NCI-H1105 treated with DMSO at 0.1 percent for 48 hours (cell line): ENCODE measurements at places on chromosomes 12 and 14.

- DNase-seq, result no peak
These were observed 82.5 kb upstream of the KICS2 start for GRCh38 chr12:64304571-64304970.

DNA sequence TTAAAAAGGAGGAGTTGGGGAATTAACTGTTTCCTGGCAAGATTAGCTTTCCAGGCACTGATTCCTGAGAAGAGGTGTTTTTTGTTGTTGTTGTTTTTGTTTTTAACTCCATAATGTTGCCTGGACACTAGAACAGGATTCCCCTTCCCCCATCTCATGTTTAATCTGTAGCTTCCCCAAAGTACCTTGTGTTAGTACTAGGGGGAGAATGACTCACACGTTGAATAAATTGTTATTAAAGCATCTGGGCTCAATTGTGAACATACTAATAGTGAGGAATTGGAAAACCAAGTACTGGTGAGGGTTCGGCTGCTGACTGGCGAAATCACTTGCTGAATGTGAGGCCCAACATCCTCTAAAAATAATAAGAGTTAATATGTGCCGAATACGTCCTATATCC, 1.3 kb upstream of the GNG2 start:
- DNase-seq, result no peak

- peak; percentile 36 for DNase-seq
These were observed 6.9 kb downstream of the GNPTAB start for GRCh38 chr12:101823891-101824290.

GRCh38 chr12:108720757-108721514, 10.4 kb downstream of the CORO1C start:
- DNase-seq, result no peak

GRCh38 chr12:131732-132495, 65.3 kb downstream of the IQSEC3 start:
- DNase-seq, result no peak

DNA sequence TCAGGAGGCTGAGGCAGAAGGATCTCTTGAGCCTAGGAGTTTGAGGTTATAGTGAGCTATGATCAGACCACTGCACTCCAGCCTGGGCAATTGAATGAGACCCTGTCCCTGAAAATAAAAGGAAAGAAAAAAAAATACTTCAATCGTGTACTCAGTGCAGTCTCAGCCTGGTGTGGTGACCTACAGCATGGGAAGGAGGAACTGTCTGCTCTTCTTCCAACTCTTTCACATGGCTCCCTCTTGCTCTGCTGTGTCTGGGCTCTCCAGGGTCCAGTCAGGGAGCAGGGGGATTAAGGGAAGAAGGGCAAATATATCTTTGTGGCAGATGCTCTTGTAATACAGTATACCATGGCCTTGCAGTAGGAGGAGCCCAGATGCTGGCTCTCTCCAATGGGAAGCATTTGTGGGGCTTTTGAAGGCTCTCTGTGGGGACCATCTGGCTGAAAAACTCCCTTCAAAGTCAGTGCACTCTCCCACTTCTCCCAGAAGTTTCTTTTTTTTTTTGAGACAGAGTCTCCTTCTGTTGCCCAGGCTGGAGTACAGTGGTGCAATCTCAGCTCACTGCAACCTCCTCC, 76.6 kb upstream of the TMPO start:
- DNase-seq, result no peak

DNA sequence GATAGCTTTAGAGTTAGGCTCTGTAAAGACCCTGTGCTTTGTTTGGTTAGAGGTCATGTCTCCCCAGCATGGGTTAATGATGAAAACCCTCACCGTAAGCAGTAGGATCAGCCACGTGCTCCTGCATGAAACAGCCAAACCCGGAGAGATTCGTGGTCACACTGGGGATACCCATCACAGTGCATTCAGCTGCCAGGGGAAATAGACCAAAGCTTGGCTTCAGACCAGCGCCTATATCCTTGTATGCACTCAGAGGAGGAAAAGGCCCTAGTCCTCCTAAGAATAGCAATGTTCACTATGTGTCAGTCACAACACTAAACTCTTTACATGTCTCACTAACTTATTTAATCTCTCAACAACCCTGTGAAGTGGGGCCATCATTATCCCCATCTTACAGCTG, 16.3 kb downstream of the SPX start:
- no peak for DNase-seq

- DNase-seq, result peak; percentile 36
These were observed 333.9 kb upstream of the LMO3 start for GRCh38 chr12:16939871-16940306.

DNA sequence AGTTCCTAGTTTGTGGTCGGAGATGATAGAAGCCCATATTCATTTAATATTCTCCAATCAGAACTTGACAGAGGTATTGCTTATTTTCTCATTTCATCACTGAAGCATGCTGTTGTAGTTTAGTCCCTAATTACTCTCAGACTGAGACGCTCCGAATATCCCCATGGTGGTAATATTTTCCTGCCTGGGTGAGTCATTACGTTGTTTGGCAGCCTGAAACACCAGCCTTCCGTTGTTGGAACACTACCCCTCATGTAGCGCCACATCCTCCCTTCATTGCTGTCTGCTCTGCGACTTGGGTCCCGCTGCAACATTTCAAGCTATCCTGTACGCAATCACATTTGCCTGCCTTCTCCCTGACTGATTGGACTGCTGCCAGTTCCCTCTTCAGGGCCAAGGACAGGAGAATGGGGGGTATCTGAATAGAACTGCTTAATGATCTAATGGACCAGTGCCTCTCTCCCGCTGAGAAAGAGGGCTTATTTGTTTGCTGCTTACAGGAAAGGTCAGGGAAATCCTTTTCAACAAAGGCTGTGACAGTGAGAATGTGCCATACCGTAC, 369.1 kb downstream of the NPAS3 start:
- DNase-seq, result peak; percentile 94

GRCh38 chr14:105107781-105108515, 42.7 kb upstream of the GPR132 start:
- no peak for DNase-seq

DNA sequence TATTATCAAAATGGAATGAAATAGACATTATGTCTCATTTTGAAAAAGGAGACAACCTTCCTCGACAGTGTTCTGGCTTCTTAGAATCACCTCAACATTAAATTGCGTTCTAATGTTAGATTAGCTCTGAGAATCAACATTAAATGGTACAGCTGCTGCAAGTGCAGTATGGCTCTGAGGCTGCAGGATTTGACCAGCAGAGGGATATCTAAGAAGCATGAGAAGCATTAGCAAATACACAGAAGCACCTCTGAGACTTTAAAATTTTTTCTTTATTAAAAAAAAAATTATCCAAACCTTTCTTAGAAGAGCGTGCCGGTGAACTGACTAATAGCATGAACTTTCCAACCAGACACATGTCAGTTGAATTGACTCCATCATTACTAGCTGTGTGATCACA, 253.4 kb upstream of the LRIG3 start:
- no peak for DNase-seq

GRCh38 chr14:23865502-23865901, 88.1 kb upstream of the DHRS4 start:
- no peak for DNase-seq

- no peak for DNase-seq
These were observed 205.1 kb upstream of the ABCD2 start for GRCh38 chr12:39824505-39825212.

DNA sequence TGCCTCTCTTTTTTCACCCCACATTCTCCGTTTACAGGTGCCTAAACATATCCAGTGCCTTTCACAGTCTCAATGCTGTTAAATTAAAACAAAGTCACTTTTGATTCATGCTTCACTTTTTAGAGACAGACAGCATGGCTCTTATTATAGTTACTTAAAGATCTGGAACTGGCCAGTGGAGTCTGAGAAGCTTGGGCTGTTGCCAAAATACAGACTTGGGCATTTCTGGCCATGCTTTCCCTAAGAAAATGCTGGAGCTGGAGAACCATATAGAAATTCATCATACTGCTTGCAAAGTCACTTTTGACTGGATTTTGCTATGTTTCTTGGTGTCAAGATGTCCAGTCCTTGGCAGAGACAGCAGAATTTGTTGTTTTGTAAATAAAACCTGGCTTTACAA, 12.2 kb upstream of the GPR68 start:
- DNase-seq, result no peak
